ENCODE measurements at places on chromosomes 6 and 20.

DNA sequence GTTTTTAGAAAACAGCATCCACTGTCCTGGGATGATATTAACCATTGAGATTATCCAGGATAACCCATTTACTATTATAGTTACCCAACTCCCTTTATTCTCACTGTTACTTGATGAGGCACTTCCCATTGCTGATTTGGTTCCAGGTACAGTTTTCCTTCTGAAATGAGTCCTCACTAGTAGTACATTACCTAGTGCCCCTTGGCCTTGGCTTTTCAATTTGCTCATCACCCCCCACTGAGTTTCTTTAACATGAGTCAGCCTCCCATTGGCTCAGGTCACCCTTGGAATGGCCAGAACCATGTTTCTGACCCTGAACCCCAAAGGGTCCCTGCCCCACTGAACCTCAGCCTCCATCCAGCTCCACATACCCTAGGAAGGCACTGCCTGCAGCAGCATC lies 28.4 kb downstream of the MDGA1 start:
- no peak for DNase-seq

DNA sequence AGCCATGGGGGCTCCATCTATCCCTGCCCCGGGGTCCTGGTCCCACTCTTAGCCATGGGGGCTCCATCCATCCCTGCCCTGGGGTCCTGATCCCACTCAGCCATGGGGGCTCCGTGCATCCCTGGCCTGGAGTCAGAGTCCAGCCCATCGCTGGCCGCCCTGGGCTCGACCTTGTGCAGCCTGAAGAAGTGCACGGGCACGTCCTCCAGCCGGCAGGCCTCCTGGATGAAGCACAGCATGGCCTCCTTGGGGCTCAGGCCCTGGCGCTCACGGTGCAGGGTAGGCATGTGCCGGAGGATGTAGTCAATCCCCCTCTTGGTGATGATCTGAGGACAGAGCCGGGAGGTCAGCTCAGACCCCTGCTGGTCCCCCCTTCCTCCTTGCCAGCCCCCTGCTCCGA lies 15.6 kb downstream of the FRMD1 start:
- no peak for DNase-seq

- no peak for DNase-seq
These were observed 40.6 kb upstream of the NFATC2 start for GRCh38 chr20:51583073-51583472.

DNA sequence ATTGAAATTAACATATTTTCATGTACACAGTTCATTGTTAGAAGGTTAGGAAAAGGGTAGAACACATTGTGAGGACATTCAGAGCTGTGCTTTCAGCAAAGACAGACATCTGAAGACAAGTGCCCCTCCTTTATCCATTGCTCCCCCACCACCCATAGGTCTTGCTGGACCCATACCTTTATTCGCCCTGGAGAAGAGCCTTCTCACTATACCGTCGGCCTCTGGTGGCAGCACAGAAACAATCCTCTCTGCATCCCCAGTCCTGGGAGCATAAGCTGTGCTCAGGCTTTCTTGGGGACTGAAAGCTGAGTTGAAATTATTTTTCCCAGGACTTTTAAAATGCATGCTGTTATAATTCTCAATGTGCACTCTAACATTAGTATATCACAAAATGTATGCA lies 372.3 kb downstream of the EPHA7 start:
- DNase-seq, result no peak

- no peak for DNase-seq
These were observed 81.1 kb downstream of the RIPOR3 start for GRCh38 chr20:50610212-50610718.

DNA sequence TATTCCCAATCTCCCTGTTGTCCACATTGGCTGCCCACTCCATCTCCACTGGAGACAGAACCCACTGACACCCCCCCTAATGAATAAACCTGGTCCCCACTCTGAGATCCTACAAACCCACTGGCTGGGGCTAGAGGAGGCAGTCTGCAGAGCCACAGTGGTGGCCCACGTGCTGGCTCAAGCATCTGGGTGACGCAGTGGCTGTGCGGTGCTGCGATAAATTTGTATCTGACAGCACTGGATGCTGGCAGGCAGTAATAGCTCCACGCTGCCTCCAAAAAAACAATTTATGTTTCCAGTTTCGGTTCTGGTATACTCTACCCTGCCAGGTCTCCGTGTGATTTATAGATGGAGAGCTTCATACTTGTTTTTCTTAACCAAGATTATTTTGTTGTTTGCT lies 87.1 kb upstream of the SYNDIG1 start:
- no peak for DNase-seq

DNA sequence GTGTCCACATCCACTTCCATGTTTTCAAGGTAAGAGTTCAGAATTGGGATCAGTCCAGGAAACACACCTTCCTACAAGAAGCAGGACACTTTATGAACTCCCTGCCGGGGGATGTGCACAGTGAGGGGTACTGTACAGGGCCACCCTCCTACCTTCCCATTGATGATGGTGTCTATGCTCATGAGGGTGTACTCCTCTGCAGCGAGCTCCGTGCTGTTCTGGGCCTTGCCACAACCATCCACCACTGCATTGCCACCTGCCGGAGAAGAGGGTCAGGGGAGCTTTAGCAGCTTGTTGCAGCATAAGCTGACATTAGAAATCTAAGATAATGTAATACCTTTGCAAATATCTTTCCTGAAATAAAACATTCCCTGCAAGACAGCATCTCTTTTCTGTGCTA lies 44.8 kb downstream of the GCLC start:
- DNase-seq, result no peak

DNA sequence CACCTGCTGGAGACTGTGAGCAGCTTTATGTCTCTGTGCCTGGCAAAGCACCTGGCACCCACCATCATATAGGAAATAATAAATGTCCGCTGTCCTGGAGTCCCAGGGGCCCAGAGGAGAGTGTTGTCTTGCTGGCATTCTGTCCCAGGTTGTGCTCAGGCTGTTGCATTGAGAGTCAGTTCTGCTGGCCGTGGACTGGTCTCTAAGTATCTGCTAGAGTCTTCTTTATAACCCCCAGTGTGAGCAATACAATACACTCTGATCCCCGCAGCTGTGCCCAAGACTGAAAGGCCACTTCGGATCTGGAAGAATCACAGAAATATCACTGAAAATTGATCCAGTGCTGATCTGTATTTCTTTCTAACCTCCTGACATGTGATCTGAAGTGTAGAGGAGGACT lies 38.3 kb upstream of the HINT3 start:
- no peak for DNase-seq

DNA sequence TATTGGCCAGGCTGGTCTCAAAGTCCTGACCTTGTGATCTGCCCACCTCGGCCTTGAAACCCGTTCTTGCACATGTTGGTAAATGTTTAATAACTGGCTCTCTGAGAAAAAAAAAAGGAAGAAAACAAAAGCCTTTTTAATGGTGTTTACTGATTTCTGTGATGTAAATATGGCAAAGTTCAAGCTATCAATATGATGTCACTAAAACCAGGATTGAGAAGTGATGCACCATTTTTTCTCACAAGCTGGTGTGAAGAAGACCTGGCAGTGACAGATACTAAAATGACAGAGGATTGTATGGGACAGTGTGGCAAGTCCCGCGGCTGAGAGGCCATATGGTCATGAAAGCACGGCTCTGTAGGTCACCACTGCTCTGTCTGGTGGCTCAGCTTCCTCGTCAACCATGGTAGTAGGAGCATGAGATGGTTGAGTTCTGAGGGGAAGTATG lies 196.3 kb upstream of the SUPT3H start:
- DNase-seq, result peak; percentile 48

GRCh38 chr6:96124778-96125177 lies 109.0 kb downstream of the FUT9 start:
- DNase-seq, result no peak

DNA sequence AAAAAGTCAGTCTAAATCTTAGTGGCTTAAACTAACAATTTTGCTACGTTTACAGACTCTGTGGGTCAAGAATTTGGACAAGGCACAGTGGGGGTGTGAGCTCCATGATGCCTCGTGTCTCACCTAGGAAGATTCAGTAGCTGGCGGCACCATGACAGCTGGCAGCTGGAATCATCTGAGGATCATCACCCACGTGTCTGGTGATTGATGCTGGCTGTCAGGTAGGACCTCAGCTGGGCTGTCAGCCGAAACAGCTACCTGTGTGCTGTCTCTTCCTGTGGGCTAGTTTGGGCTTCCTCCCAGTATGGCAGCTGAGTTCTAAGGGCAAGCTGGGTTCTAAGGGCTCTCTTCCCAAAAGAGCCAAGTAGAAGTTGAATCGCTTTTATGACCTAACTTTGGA lies 26.4 kb upstream of the DLGAP4 start:
- DNase-seq, result no peak

DNA sequence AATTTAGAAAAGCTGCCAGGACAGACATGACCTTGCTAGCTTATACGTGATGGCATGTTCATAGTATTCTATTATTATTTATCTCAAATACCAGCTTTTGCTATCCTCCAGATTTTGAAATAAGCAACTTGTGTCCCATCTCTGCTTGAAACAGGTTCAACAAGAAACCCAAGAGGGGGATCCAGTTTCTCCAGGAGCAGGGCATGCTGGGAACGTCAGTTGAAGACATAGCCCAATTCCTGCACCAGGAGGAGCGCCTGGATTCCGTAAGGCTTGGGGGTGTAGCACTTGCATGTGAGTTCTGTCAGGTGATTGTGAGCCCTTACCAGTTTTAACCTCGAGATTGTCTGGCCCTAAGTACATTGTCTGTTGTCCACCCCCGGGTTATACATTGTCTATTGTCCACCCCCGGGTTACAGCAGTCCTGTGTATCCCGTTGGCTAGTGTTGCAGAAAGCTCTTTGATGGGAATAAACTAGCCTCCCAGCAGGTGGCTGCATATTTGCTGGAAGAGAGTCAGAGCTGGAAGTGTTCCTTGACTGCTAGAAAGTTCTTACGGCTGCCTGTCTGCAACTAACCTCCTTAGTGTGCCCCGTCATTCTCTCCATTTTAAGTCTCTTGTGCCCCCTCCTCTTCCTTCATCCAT lies 61.4 kb upstream of the CSE1L start:
- DNase-seq, result no peak

DNA sequence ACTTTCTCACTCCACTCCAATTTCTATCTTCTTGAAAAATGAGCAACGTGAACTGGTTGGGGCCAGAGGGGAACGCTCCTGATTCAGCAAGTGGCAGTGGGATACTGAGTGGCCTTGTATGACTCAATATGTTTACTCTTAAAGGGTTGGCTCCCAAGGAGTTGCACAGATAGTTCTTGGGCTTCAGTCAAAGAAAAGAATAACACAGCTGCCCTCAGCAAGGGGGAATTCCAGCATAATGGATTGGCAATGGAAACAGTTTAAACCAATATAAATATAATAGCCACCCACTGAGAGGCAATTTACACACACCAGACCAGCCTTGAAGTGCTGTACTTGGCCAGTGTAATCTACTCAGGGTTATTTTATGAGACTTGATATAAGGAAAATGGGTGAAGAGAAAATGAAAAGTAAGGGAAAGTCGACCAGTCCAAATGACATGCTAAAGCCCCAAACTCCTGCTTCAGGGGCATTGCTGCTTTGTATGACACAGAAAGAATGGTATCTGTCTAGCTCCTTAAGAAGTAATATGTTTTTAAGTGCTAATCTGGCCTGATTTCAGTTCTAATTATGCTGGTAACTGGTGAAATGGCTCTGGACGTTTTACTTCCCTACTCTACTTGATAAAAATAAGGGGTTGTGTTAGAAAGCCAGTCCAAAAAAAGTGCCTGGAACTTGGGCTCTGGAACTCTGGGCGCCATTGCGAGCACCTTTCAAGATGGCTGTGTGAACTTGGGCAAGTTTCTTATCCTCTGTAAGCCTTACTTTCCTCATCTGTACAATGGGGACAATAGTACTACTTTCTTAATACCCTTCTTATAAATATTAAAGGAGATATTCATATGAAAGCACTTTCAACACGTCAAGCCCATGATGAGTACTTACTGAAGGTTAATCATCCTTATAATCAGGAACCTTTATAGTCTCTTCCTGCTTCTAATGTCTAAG lies 712.9 kb upstream of the MAP3K7 start:
- DNase-seq, result no peak

DNA sequence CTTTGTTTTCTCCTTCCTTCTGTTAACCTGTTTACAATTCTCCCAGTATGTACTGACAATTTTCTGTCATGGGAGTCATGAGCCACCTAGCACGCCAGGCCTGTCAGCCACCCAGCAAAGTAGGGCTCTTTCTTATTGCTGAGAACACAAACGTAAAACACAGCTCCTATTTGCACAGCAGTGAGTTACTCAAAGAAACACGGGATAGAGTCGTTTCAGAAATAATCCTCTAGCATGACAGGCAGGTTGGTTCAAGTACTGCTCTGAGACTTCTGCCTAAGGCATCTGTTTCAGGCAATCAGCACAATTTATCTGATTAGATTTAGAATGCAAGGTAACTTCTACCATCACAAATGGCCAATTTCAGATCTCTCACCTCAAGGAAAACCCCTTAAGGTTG lies 88.8 kb downstream of the CD24 start:
- no peak for DNase-seq

- no peak for DNase-seq
These were observed 33.8 kb downstream of the SULF2 start for GRCh38 chr20:47751449-47751848.

- no peak for DNase-seq
These were observed 256.3 kb upstream of the SOX4 start for GRCh38 chr6:21337263-21337662.

DNA sequence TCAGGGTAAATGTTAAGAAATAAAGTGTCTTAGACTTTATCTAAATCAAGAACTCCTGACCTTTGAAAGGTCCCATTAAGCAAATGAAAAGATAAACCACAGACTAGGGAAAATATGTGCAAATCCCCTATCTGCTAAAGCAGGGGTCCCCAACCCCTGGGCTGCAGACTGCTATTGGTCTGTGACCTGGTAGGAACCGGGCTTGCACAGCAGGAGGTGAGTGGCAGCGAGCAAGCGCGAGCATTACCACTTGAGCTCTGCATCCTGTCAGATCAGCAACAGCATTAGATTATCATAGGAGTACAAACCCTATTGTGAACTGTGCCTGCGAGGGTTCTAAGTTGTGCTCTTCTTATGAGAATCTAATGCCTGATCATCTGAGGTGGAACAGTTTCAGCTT lies 42.4 kb downstream of the LCA5 start:
- DNase-seq, result no peak

GRCh38 chr6:106773522-106773921 lies 144.1 kb downstream of the QRSL1 start:
- no peak for DNase-seq

DNA sequence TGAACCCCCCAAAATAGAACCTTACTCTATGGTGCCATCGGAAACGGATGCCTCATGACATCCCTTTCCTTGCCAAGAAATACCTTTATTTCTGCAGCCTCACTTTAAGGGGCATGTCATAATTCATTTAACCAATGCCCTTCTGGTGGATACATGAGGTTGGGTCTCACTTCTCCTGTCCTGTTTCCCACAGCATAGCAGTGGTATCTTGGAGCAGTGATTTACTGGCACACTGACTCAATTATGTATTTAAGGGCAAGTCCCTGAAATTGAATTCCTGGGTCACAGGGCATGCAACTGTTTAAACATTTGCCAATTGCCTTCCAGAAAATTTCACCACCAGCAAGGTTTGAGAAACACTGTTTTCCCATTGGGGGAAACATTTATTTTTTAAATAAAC lies 639 bp upstream of the LBP start:
- DNase-seq, result no peak

Data from inflammatory macrophage treated with lipopolysaccharide for 4 hours (primary cell).